Kasumi-1 (cell line): ENCODE measurements at places on chromosomes 1 and 21.
A peak's percentile ranks its signal among the peaks of the same experiment; 100 is the strongest.

DNA sequence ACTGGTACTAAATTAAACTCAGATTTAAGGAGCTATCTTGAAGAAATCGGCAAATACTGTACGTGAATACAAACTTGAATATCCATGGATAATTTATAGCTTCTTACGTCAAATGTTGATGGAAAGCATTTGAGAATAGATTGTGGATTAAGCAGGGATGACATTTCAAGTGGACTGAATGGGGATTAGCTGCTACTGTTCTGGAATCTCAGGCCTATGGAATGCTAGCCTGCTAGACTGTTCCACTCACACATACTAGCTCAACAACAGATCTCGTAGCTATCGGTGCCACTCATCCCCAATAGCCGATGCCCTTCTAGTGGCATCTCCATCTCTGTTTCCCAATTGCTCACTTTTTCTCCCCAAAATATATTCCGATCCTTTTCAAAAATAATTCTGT is 62.0 kb upstream of the USP25 start:
- DNase-seq = no peak

- no peak for DNase-seq
Observed at GRCh38 chr1:12548973-12549459, 69.0 kb downstream of the DHRS3 start.

DNA sequence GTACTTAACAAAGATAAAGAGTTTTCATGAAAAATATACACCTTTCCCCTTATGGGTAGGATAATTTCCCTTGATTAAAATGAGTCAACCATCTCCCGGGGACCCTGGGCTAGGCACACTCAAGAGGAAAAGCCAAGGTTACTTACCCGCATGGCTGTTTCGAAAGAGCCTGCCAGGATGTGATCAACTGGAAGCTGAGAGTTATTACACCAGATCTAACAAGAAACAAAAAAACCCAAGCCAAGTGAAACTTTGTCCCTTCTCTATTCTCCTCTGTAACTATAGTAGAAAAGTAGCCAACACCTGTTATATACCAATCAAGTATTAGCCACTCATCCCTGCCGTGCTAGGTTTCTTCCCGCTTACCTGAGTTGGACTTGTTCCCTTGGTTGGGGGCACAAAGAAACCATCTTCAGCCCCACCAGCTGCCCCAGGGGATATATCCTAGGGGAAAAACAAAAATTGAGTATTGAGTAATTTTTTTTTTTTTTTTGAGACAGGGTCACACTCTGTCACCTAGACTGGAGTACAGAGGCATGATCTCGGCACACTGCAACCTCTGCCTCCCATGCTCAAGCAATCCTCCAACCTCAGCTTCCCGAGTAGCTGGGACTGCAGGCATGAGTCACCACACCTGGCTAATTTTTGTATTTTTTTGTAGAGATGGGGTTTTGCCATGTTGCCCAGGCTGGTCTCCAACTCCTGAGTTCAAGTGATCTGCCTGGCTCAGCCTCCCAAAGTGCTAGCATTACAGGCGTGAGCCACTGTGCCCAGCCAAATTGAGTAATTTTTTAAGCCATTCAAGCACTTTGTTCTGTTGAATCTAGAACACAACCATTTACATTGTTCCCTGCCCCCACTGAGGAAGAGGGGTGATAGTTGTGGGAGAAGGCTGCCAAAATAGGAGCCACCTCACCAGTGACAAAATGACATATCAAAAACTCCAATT is 8.4 kb upstream of the PEX19 start:
- DNase-seq = no peak

- DNase-seq = no peak
Observed at GRCh38 chr1:248853663-248854375, 5.1 kb downstream of the ZNF692 start.

DNA sequence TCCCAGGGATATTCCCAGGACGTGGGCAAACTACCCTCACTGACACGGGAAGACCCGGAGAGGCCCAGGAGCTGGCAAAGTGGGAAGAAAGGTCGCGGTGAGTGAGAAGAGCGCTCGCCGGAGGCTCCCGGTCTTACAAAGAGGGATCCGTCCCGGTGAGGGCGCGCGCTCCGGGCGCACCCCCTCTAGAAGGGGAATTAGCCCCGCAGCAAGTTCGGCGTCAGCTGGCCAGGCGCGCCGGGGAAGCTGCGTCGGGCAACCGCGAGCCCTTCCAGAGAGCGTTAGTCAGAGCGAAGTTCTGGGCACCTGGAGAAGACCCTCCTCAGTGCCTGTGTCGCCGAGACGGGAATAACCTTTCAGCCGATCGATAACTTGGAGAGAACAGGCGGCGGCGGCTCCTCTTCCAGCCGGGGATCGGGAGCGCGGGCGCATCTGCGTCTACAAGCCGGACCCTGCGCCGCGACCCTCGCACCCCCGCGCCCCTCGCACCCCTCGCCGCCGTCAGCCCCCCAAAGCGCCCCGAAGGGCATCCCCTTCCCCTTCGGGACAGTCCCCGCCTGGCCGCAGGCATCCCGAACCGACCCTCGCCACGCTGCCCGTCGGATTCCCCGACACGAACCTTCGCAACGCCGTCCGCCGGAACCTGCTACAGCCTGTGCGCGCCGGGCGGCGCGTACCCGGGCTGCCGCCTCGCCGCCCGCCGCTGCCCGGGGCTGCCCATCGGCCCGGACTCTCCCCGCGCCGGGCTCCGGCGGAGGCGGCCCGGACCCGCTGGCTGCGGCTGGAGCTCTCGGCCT is 485 bp downstream of the SIPA1L2 start:
- no peak for DNase-seq

GRCh38 chr1:55822891-55823290 is 607.7 kb upstream of the USP24 start:
- DNase-seq = no peak

- no peak for DNase-seq
Observed at GRCh38 chr1:244010191-244010590, 40.9 kb upstream of the ZBTB18 start.

GRCh38 chr21:46154155-46154954 is 1.0 kb downstream of the FTCD start:
- DNase-seq = no peak

DNA sequence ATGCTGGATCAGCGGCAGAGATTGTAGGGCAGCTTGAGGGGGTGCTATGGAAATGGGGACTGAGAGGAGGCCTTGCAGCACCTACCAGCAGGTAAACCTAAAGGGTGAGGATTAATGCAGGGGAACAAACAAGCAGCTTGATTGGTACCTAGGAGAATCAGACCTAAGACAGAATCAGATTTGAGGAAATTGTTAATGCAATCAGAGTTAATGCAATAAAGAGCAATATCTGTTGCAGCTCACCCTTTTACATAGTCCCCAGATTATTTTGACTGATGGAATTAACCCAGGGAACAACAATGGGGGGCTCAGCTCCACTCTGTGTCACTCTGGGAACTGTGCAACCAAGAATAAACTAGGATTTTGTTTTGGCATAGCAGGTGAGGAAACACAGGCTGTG is 64.5 kb downstream of the ZC3H11B start:
- no peak for DNase-seq

GRCh38 chr1:17212487-17213121 is 7.7 kb downstream of the PADI1 start:
- peak; percentile 95 for DNase-seq

DNA sequence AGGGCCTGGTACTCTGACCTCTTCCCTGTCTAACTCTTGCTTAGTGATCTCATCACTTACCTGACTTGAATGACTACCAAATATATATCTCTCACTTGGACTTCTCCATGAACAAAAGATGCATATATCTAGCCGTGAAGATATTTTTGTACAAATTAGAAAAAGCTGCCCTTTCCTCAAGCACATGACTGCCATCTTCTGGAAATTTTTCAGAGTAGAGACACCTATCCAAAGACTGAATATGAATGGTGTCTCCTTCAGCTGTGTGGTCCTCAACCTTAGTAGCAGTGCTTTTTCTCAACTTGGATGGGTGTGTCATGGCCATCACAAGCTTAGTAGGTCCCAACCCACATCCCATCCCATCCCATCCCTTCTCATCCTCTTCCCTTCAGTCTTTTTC is 142.3 kb downstream of the DNM3 start:
- DNase-seq = peak; percentile 62

DNA sequence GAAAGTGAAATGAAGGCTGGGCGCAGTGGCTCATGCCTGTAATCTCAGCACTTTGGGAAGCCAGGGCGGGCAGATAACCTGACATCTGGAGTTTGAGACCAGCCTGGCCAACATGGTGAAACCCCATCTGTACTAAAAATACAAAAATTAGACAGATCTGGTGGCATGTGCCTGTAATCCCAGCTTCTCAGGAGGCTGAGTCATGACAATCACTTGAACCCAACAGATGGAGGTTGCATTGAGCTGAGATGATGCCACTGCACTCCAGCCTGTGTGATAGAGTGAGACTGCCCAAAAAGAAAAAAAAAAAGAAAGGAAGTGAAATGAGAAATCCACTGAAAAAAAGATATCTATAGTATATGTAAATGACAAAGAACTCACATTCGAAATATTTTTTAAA is 439.9 kb downstream of the DISC1 start:
- DNase-seq = no peak

DNA sequence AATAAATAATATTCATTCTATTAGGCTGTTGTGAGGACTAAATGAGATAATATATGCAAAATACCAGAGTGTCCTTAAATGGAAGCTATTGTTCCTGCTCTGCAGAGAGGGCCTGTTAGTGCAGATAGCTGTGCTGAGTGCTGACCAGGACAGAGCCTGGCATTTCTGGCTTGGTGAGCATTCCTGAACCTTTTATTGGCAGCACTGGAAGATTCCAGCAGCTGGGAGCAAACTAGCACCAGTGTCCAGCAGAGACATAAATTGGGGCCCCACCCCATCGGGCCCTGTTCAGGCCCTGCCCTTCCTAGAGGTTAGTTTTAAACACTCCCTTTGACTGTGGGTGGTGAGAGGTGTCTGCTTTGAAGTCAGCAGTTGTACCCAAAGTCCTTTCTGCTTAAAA is 85.9 kb upstream of the GADD45A start:
- no peak for DNase-seq

- no peak for DNase-seq
Observed at GRCh38 chr1:153040950-153041631, at the start of gene SPRR2D. TSS of gene SPRR2D (minus strand) at chr1:153041120. CDS start at chr1:153040346, 774 bp downstream.

DNA sequence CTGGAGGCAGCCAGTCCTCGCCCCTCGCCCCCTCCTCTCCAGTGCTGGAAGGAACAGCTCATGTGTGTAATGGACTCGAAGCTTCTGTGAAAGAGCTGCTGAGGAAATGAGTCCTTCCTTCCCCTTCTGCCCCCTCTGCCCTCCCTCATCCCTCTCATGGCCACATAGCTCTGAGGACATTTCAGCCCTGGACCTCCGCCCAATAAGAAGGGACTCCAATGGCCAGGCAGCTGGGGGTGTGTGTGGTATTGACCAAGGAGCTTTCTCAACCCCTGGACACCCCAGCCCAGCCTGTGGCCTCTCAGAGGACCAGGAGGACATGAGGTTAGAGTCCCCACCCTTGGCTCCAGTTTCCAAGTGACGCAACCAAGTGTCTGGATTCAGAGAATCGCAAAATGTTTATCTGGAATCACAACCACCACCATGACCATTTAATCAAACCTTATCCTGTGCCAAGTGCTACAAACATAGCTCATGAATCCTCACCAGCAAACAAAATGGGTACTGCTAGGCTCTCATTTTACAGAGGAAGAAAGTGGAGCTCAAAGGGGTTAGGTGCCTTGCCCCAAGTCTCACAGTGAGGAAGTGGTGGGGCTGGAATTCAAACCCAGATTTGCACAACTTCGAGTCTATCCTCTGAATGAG is 47.8 kb upstream of the ECE1 start:
- DNase-seq = peak; percentile 10

DNA sequence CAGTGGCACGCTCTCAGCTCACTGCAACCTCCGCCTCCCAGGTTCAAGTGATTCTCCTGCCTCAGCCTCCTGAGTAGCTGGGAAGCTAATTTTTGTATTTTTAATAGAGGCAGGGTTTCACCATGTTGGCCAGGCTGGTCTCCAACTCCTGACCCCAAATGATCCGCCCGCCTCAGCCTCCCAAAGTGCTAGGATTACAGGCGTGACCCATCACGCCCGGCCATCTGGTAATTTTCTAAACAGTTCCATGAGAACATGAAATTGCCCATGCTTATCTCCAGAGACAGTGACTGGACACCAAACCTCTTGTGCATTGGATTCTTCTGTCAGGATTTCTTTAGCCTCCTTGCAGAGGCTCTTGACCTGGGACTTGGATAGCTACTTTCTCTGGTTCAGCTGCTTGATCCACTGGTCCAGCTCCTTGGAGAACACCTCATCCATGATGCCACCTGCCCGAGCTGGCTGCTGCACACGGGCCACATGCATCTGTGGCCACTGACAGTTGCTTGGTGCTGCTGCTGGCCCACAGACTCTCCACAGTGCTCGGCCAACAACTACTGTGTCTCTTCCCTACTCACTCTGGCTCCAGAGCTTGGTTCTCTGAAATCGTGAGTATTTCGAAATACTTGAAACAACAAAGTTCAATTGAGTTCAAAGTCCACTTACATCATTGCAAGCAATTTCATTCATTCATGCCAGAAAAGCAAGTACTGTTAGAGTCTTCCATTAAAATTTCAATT is 40.0 kb upstream of the CTPS1 start:
- DNase-seq = no peak

- DNase-seq = no peak
Observed at GRCh38 chr1:32666901-32667566, 16.0 kb downstream of the RBBP4 start.

GRCh38 chr21:31873696-31874599 is 1.1 kb downstream of the HUNK start:
- DNase-seq = peak; percentile 9

DNA sequence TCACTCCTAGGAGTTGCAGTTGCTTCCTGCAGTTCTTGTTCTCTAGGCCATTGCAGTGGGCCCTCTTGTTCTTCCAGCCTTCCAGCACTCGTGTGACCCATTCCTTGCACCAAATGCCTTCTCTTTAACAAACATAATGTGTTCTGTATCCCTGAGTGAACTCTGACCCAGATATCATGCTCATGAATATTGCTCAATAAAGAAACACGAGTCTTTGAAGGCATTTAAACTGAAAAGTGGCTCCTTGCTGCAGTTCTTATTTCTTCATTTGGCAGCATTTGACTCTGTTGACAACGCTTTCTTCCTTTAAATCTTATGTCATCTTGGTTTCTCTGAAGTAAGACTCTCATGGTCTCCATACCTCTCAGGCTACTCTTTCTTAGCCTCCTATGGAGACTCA is 100.7 kb upstream of the PDE4B start:
- DNase-seq = no peak

DNA sequence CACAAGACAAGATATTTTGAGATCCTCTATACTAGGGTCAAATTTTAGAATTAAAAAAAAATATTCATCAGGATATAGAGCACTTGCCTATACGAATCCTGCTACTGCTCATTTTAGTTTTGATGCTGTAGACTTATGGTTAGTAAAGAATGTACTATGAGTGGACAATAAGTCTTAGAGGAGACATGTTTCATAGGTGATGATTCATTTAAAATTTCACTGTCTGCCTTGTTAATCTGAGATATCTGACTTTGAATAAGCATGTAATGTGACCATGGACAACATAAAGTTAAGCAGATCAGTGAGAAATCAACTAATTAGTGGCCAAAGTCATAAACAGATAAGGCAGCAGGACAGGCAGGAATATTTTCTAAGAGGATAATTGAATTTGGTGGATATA is 106.8 kb upstream of the HP1BP3 start:
- no peak for DNase-seq

- no peak for DNase-seq
Observed at GRCh38 chr1:205515781-205516253, 11.3 kb downstream of the CDK18 start.
